SIG-M5 (cell line): ENCODE measurements at places on chromosomes 4 and X.

DNA sequence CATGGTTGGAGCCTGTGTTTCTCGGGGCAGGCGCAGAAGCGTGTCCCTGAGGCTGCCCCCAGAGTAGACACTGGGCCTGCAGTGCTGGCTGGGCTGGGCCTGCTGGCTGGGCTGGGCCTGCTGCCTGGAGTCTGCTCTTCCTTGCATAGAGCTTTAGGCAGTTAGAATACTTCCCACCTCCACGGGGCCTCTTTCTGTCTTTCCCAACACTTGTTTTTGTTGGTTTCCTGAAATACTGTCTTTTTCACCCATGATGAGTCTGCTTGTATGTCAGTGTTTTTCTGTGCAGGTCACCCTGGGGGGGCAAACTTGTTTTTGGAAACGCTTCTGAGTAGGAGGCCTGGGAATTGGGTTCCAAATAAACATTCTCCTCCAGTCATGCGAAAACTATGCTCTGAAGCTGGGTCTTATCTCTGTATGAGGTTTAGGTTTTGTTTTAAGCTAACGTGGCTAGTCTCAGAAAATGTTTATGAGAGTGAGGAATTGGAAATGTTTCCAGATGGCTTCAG, 32.2 kb downstream of the TRMT44 start:
- DNase-seq = no peak

DNA sequence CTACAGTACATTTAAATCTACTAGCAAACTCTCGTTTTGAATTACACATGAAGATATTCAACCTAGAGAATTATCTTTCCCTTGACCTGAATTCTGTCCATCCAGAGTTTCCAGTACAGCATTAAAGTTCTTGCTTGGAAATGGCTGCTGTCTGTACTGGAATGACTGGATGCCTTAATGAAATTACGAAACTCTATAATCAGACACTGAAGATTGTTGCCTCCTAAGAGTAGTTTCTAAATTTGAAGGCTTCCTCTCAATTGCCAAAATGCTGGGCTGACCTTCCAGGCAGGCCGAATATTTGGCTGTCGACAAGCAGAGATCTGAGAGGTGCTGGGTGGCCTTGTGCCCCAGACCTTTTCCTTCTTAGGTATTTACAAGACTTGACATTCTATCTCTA, 215.1 kb upstream of the GPC4 start:
- no peak for DNase-seq

DNA sequence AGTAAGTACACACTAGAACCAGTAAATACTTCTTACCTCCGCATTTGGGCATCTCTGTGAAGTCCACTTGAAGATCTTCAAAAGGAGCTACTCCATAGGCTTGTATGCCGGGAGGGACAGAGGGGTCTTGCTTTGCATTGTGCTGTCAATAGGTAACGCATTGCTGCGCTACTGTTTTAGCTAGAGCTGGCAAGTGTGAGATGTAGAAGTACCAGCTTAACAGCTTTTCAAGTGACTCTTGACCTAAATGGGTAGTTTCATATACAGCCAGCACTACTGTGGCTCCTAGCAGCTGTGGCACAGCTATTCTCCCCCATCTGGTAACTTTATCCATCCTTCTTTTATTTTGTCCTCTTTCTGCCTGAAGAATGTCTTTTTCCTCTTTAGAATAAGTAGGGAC, 205.3 kb upstream of the KLF8 start:
- DNase-seq = no peak

- DNase-seq = no peak
Observed at GRCh38 chr4:90855111-90855510, 727.9 kb downstream of the CCSER1 start.

- DNase-seq = no peak
Observed at GRCh38 chrX:5431823-5432222, 796.8 kb downstream of the NLGN4X start.
